ENCODE measurements at places on chromosomes 5 and 9. TPM values are rescaled to one million over a fixed set of nuclear protein-coding genes. Genes with fewer than 3 reads are reported as not detected.

GRCh38 chr9:28518439-28518838 lies 945.2 kb upstream of the C9orf72 start:
- no peaks in the 10 kb centered on the region for H3K36me3 ChIP-seq
- no peak overlapping the region for H3K27ac ChIP-seq
- H3K4me3 ChIP-seq: no peak overlapping the region
- H3K27me3 ChIP-seq: no peaks in the 10 kb centered on the region

GRCh38 chr5:53549792-53550191 lies 10.6 kb upstream of the NDUFS4 start:
- DNase-seq: no peak
- H3K4me3 ChIP-seq: no peak overlapping the region
- no peaks in the 10 kb centered on the region for H3K4me1 ChIP-seq
- no peaks in the 10 kb centered on the region for H3K36me3 ChIP-seq
- H3K27ac ChIP-seq: no peak overlapping the region

- H3K4me3 ChIP-seq: no peak overlapping the region
- no peak overlapping the region for H3K27ac ChIP-seq
- H3K27me3 ChIP-seq: peaks cover 4% of the 10 kb centered on the region
- H3K36me3 ChIP-seq: no peaks in the 10 kb centered on the region
- no peak for DNase-seq
These were observed 21.8 kb upstream of the ANKRD18A start for GRCh38 chr9:38641985-38642864.

DNA sequence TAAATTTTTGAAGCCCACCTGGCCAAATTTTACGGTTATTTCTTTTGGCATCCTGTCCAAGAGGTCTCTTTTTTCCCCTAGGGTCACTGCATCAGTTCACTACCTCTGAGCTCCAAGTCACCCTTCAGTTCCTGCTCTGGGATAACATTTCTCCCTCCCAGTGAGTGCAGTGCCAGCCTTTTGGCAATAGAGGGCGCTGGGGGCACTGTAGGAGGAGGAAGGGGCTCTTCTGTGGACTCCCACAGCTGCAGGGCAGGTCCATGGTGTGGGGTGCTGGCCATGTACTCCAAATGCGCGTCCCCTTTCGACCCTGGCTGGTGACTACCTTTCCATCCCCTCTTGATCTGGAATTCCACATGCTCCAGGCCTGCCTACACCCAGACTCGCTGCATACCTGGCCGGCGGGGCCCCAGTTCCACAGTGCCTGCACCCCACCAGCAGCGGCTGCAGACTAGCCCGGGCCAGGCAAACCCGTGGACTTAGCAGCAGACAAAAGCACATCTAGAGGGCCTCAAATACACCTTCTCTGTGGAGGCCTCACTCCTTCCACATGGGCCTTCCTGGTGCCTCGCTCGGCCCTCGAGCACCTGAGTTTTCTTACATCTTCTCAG lies 20.3 kb upstream of the NINJ1 start:
- peaks cover 36% of the 10 kb centered on the region for H3K4me1 ChIP-seq
- peak; percentile 24 for DNase-seq
- H3K4me3 ChIP-seq: no peak overlapping the region
- H3K36me3 ChIP-seq: no peaks in the 10 kb centered on the region

Gene ADRB2
- total RNA-seq: 0.21 TPM

Gene BRD9
- total RNA-seq: 72.9 TPM

GRCh38 chr9:126614088-126614454 lies 343 bp downstream of the LMX1B start:
- H3K27me3 ChIP-seq: peaks cover 73% of the 10 kb centered on the region
- DNase-seq: no peak
- no peak overlapping the region for H3K27ac ChIP-seq

- no peak for DNase-seq
These were observed 385.2 kb downstream of the SPOCK1 start for GRCh38 chr5:137113939-137114338.

DNA sequence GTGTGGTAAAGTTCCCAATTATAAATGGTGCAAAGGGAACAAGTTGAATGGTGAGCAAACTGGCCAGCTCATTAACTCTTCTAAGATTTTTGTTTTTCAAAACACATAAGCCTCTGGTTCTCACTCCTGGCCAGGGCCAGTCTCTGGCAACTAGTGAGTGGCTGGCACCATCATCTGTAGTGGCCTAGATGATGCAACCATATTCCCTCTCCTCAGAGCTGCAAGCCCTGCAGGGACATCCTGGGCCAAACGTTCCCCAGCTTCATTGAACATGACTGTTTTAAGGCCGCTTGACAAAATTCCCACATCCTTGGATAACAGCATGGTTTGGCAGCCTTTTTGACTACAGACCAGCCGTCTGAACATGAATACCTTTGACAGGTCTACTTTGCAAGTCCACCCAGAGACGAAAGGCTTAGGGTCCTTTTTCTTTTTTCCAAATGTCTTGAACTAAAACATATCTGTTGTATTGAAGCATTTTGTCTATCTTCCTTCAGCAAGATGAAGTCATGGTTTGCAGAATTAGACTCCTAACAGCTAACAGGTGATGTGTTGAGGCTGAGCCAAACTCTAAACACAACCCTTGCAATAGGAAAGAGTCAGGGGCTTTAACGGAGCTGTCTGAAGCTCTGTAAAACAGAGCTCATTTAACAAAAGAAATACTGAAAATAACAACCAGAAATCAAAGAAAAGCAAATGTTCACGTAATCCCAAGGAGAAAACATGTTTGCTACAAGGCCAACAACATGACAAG lies 23.8 kb downstream of the MACROH2A1 start:
- no peak overlapping the region for H3K4me3 ChIP-seq
- H3K36me3 ChIP-seq: peaks cover 85% of the 10 kb centered on the region
- H3K27ac ChIP-seq: peak overlapping the region; percentile 16
- no peaks in the 10 kb centered on the region for H3K27me3 ChIP-seq
- no peak for DNase-seq

- no peaks in the 10 kb centered on the region for H3K27me3 ChIP-seq
- DNase-seq: no peak
- no peaks in the 10 kb centered on the region for H3K4me1 ChIP-seq
These were observed 93.4 kb downstream of the RXRA start for GRCh38 chr9:134419684-134420076.

- no peak for DNase-seq
- peaks cover 23% of the 10 kb centered on the region for H3K36me3 ChIP-seq
- H3K4me1 ChIP-seq: peaks cover 25% of the 10 kb centered on the region
- peak overlapping the region; percentile 32 for H3K4me3 ChIP-seq
- no peaks in the 10 kb centered on the region for H3K27me3 ChIP-seq
- H3K27ac ChIP-seq: peak overlapping the region; percentile 70
These were observed 16.3 kb downstream of the PAM start for GRCh38 chr5:102771435-102771834.

GRCh38 chr5:2674456-2674855 lies 77.0 kb downstream of the IRX2 start:
- no peak overlapping the region for H3K27ac ChIP-seq
- no peak for DNase-seq
- H3K4me1 ChIP-seq: no peaks in the 10 kb centered on the region
- no peaks in the 10 kb centered on the region for H3K27me3 ChIP-seq
- no peaks in the 10 kb centered on the region for H3K36me3 ChIP-seq

DNA sequence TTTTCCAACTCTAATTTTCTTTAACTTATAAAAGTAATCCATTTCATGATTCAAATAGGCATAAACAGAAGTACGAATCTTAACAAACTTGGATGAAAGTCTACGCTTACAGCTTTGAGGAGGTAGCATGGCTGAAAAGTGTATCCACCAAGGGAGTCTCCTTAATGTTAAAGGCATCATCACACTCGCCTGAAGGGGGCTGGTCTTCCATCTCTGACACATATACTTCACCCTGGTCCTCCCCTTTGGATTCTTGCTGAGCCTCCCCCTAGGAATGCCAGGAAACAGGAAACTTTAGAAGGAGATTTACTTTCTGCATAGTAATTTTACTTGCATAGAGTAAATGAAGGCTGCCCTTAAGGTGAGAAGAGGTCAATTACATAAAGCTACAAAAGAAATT lies 10.3 kb upstream of the NME5 start:
- no peak overlapping the region for H3K4me3 ChIP-seq
- H3K4me1 ChIP-seq: no peaks in the 10 kb centered on the region
- DNase-seq: no peak
- H3K27ac ChIP-seq: no peak overlapping the region
- peaks cover 5% of the 10 kb centered on the region for H3K27me3 ChIP-seq

Gene NRG2
- not detected for total RNA-seq

DNA sequence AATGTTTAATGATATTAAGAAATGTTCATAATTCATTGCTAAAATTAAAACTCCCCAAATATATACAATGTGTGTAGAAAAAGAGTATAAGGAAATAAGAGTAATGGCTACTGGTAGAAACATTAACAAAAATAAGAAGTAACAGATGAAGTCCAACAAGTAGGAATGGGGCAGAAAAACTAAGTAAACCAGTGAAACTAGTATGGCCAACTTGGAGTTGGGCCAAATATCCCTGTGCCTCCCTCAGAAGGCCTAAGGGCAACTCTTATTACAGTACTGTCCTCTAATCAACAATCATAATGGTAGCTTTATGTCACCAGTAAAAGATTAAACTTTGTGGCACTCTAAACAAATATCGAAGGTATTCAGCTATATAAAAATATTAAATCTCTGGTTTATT lies 93.5 kb downstream of the SSBP2 start:
- H3K4me3 ChIP-seq: no peak overlapping the region
- no peaks in the 10 kb centered on the region for H3K27me3 ChIP-seq
- H3K4me1 ChIP-seq: no peaks in the 10 kb centered on the region
- H3K27ac ChIP-seq: no peak overlapping the region
- peaks cover 23% of the 10 kb centered on the region for H3K36me3 ChIP-seq

- no peak overlapping the region for H3K27ac ChIP-seq
- peaks cover 13% of the 10 kb centered on the region for H3K27me3 ChIP-seq
- no peaks in the 10 kb centered on the region for H3K4me1 ChIP-seq
- H3K36me3 ChIP-seq: no peaks in the 10 kb centered on the region
These were observed 394.5 kb downstream of the ARHGEF28 start for GRCh38 chr5:74020503-74020902.
